ENCODE measurements at places on chromosomes 11 and 22. TPM values are rescaled to one million over a fixed set of nuclear protein-coding genes. Genes with fewer than 3 reads are reported as not detected.

GRCh38 chr11:45906965-45907611 lies at the start of gene FREY1:
TSS of gene FREY1 (minus strand) at chr11:45907271. CDS start at chr11:45907245, 26 bp downstream.
- no peak for DNase-seq

GRCh38 chr22:32079130-32080089 lies 36.3 kb downstream of the SLC5A1 start:
- DNase-seq = no peak

- no peak for DNase-seq
These were observed 51.3 kb upstream of the HMGXB4 start for GRCh38 chr22:35205961-35206360.

GRCh38 chr22:40512426-40513136 lies 123.9 kb downstream of the MRTFA start:
- no peak for DNase-seq

DNA sequence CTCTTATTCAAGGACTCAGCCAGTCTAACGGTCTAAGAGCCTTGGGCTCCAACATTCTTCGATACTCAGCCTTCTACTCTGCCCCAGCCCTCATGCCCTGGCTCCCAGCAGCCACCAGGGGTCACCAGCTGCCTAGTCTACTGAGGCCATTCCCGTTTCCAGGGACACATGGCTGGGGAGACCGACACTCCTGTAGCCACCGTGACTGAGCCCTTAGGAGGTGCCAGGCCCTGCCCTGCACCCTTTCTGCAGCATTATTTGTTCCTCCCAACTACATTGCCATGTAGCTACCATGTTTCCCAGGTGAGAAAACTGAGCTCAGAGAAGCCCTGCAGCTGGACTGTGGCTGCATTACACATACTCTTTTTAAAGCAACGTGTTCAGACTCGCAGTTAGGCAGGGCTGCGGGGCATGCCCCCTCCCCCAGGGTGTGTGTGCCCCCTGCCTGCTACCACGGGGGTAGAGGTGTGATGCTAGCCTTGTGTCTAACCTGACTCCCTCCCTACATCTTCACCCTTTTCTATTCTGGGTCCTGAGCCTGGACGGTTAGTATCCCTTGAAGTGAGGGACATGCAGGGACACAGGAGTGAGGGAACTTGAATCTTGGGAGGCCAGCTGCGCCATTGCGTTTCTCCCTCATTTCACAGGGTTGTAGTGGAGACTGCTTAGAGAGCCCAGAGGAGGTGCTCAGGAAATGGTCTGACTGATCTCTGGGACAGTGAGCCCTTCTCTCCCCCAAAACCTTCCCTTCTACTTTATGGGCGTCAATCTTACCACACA lies 17.5 kb downstream of the ATG16L2 start:
- peak; percentile 87 for DNase-seq

GRCh38 chr22:49297286-49297870 lies 530.3 kb downstream of the BRD1 start:
- no peak for DNase-seq

DNA sequence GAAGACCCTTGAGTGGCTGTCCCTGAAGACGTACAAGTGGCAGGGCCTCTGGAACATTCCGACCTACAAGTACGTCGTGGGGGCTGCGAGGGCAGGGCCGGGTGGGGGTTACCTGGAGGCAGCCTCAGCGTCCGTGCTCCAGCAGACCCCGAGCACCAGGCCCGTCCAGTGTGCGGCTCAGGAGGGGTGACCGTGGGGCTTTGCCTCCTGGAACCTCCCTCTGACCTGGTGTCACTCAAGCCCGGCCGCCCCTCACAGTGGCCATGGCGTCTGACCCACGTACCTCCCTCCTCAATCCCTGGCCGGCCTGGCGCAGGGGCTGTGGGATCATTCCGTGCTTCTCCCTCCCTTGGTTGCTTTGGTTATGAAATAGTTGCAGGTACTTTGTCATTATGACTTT lies 18.5 kb downstream of the RNH1 start:
- DNase-seq = peak; percentile 57

- DNase-seq = peak; percentile 34
These were observed at the start of gene CLDN5 for GRCh38 chr22:19524170-19525115. TSS of gene CLDN5 (minus strand) at chr22:19524410. CDS start at chr22:19524255, 155 bp downstream.

DNA sequence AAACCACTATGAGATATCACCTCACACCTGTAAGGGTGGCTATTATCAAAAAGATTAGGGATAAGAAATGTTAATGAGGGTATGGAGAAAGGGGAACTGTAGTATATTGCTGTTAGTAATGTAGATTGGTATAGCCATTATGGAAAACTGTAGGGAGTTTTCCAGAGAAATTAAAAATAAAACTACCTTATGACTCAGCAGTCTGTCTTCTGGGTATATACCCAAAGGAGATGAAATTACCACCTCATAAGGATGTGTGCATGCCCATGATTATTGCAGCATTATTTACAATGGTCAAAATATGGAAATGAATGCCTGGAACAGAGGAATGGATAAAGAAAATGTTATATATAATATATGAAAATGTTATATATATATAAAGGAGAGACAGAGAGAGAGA lies 303.8 kb downstream of the METTL15 start:
- DNase-seq = no peak

GRCh38 chr11:45805305-45806071 lies 539 bp downstream of the SLC35C1 start:
- DNase-seq = peak; percentile 78

- no peak for DNase-seq
These were observed 6.1 kb downstream of the ARHGAP8 start for GRCh38 chr22:44758344-44758973.

- DNase-seq = no peak
These were observed 3.2 kb downstream of the DERL3 start for GRCh38 chr22:23835484-23836144.

- DNase-seq = no peak
These were observed 255.4 kb downstream of the MIAT start for GRCh38 chr22:26912655-26913345.

DNA sequence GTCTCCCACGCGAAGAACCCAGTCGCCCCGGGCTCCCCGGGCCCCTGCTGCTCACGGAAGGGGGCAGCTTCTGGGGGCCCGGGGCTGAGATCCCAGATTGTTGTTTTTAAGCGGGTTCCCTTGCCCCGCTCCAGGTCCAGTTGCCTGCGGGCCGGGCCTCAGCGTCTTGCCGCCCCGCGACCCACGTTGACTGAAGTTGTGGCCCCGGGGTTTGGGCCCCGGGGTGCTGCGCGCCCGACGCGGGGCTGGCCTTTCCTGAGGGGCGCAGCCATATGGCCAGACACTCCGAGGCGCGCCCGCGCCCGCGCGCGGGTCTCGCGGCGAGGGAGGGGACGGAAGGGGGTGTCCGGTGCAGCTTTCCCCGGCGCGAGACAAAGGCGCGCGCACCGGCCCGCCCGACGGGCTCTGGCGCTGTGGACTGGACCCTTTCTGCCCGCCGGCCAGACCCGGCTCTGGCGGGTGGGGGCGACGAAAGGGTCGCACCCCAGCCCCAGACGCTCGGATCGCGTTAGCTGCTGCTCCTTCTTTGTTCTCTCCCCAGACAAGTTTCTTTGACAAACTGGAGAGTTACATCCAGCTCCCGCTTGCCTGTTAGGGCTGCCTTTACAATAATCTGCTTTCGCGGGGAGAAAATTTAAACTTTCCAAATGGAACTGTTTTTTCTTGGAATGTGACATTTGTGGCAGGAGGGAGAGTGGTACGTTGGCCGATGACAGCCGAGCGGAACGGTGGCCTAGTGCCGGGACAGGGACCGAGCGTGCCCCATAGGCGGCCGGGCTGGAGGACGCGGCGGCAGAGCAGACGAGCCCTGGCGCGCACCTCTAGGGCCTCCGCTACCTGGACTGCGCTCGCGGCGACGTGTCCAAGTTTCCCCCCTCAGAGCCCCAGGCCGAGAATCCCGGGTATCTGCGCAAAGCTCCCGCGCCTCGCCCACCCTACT lies 716 bp downstream of the AMOTL1 start:
- peak; percentile 84 for DNase-seq

GRCh38 chr22:20503816-20504215 lies 3.6 kb upstream of the MED15 start:
- DNase-seq = no peak

GRCh38 chr11:45698777-45699497 lies 33.5 kb upstream of the CHST1 start:
- DNase-seq = no peak

- no peak for DNase-seq
These were observed 98.1 kb downstream of the GAB2 start for GRCh38 chr11:78319453-78319955.

- DNase-seq = no peak
These were observed 475.8 kb upstream of the LRRC4C start for GRCh38 chr11:41935241-41935640.

DNA sequence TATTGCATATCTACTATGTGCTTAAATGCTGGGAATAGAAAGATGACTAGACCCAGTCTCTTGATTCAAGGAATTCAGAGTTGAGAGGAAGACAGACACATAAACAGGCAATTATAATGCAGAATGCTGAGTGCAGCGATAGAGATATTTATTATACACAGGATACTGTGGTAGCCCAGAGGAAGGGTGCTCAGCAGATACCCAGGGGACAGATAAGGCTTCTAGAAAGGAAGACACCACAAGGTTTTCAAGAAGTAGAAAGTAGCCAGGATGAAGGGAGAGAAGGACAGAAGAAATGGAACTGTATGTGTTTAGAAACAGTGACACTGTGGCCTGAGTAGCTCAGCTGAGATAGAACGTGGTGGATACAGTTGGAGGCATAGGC lies 79.4 kb upstream of the NNMT start:
- no peak for DNase-seq

- peak; percentile 55 for DNase-seq
These were observed 53.6 kb downstream of the ST3GAL4 start for GRCh38 chr11:126408901-126409619.

DNA sequence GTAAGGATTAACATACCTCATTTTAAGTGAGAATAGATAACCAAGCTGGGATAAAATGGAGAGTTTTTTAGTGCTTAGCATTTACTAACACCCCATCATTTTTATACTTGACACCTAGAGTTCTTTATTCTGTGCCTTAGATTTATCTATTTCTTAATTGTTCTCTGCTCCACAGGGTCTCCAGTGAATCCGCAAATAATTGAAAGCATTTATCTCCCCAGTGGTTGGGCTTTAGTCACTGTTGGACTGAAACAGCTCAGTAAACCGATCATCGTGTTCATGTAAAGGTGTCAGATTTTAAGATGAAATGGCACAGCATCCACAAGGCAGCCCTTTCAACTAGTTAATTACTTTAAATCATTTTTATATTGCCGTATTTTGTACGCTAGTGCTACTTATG lies 17.8 kb upstream of the GRIA4 start:
- no peak for DNase-seq

DNA sequence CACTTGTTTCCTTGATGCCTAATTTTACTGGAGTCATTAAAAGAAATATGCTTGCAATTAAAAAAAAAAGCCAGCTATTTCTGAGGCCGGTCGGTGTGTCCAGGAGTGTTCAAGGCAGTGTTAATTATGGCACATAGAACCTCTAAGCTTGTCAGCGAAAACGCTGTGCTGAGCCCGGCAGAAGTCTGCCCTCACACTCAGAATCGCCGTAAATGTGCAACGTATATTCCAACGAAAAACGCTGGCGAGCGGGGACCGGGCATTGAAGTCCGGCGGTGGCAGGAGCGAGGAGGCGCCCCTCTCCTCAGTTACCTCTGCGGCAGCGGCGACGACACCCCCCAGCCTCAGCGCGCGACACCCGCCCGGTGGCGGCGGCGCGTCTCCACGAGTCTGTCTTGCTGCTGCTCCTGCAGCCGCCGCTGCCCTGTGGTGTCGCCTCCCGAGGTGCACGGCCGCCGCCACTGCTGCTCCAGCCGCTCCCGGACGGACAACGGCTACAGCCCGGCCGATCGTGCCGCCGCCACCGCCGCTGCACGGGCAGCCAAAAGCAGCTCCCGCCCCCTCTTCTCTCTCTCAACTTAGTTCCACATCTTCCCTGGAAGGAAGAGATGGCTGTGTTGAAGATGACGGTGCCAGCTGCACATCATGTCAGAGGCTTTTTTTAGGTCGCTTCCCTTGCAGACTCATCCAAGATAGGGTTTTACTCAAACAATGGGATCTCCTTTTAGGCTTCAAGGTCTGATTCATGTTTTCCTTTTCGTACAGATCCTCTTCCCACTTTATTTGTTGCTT lies 56.0 kb downstream of the JAM3 start:
- DNase-seq = peak; percentile 82

DNA sequence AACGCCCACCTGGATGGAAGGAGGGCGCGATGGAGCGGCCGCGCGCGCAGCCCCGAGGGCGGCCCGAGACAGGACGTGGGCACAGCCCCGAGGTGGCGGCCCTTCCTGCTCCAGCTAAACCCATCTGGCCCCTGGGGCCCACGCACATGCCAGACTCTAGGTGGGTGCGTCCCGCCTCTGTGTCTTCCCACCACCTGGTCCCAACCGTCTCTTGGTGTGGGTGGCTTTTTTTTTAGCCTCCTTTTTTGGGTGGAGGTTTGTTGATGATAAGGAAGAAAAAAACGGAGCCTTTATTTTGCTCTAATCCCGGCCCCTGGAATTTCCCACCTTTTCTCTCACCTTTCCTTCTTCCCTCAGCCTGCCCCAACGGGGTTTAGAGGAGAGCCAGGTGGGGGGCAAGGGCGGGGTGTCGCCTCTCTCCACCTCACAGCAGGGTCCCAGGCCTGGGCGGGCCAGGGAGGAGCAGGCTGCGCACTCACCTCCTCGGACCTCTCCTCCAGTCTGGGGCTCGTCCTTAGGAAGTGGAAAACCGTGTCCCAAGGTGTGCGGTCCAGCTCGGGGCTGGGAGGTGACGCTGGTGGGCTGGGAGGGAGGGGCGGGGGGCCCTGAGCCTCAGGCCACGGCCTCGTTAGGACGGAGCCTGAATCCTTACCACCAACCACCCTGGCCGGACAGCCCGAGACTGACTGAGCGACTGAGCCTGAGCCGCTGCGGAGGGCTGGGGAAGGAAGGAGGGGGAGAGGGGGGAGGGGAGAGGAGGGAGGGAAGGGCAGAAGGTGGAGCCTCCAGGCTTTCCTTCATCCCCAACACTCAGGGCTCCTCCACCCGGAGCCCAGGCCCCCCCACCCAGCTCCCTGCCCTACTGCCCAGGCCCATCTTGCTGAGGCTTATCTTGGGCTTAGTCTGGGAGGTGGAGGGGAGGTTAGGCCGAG lies at the start of gene SOX10:
TSS of gene SOX10 (minus strand) at position 696 of the 932 bp plus-strand sequence. CDS start 771 bp downstream, outside the sequence.
- DNase-seq = no peak

DNA sequence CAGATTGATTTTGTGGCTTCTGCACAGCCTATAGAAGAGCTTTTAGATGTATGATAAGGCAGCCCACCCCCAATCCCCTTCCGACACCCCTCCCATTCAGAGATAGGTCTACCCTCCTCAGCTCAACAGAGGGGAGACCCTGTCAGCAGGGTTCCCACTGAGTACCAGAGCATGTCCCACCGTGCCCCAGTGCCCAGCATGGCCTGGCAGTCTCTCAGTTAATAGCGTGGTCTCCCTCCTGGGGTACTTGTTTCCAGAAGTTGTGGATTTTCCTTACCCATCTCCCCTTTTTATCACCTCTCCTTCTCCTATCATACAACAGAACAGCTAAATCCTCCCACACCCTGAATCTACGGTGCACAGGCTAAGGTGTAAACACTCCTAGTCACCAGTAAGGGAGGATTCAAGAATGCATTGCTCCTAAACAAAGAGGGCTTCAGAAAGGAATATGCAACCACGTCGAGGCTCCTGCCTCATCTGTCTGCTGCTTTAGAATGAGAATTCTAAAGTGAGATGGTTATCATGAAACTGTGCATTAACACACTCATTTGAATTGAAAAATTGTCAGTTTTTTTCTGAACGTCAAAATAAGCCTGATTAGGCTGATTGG lies 6.7 kb downstream of the PLAAT2 start:
- DNase-seq = no peak

GRCh38 chr11:134545521-134545920 lies 133.5 kb upstream of the B3GAT1 start:
- no peak for DNase-seq

OR8G1 gene
- not detected for total RNA-seq

TRIM22 gene
- 24.2 TPM for total RNA-seq

INS gene
- not detected for total RNA-seq

MUC6 gene
- total RNA-seq = not detected

ZMAT5 gene
- total RNA-seq = 23.8 TPM

ZNF214 gene
- 2.1 TPM for total RNA-seq

APOA1 gene
- 5.6 TPM for total RNA-seq

OR51E2 gene
- not detected for total RNA-seq

All from right cardiac atrium (tissue), 5 donors.